NCI-H2081 (cell line): ENCODE measurements at places on chromosomes 3 and 15.

DNA sequence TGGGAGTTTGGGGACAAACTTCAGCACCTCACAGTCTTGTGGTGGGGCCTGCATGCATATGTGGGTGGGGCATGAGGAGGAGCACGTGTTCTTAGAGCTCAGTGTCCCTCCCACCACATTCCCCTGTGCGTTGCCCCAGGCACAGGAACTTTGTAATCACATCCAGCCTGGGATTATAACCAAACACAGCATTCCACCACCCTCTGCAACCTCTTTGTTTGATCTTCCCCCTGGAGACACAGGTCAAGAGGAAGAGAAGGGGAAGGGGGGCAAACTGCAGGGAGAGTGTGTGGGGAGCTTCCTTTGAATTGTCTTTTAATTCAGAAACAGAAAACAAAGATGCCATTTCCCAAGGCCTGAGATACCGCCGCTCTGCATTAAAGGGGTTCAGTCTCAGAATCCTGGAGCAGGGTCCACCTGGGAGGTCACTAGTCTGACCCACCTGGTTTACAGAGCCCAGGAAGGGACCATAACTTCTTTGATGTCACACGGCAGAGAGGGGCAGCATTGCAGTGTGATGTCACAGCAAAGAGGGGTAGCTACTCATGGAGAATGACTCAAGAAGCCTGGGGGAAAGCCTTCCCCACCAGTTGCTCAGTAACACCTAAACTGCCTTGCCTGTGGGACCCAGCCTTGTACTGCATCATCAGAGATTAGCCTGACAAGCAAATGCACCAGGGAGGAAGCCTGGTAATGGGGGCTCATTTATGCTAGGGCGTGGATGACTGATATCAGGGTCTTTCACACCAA lies 106.3 kb upstream of the RNU6-1 start:
- DNase-seq = no peak

- no peak for DNase-seq
These were observed 28.5 kb downstream of the PTPRG start for GRCh38 chr3:61589856-61590255.

GRCh38 chr3:133532951-133533350 lies 40.5 kb upstream of the CDV3 start:
- no peak for DNase-seq

DNA sequence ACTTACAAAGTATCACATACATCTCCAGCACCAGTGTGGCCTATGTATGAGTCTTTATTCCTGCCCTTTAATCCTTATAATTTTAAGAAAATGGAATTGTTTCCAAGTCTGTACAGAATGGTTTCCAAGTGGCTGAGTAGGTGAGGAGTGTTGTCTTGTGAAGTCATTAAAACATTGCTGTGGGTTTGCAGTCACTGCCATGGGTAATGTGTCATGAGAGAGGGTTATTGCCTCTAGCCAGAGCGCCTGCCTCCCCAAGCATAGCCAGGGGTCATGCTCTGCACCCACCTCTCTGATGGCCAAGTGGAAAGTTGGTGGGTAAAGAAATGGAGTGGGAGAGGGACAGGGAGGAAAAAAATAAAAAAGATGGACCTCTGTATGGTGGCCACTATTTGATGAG lies 25.3 kb downstream of the TRAK1 start:
- no peak for DNase-seq

- no peak for DNase-seq
These were observed 10.9 kb downstream of the TTLL3 start for GRCh38 chr3:9820946-9821345.

DNA sequence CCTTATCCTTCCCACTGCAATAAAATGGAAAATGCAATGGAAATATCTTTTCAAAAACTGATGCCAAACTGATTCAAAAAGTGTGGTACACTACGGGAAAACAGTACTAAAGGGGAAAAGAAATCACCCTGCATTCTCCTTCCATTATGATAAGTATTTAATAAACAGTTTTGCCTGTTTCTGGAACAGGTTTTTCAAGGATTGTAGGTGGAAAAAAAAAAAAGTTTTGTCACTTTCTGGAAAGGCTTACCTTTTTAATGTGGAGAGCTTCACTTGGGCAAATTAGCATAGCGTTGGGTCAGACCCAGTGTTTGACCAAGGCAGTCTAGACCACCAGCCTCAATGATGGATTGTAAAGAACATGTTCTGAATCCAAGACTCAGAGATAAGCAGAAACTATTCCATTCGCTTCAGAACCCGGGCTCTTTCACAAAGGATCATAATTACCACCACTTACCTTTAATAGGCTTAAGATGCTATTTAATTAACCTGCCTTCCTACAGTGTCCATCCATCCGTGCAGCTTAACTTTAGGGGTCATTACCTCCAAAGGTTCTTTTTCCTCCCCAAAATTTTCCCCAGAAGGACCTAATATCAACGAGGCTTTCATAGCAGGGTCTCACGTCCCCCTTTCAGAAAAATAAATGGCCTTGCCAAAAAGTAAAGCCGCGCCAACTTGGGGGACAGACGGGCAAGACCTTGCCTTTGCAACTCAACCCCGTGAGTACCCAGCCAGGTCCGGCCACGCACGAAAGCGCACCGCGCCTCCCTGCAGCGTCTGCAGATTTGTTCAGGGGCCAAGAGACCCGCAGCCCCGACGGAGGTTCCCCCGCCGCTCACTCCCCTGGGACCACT lies 1.0 kb downstream of the DCBLD2 start:
- no peak for DNase-seq

DNA sequence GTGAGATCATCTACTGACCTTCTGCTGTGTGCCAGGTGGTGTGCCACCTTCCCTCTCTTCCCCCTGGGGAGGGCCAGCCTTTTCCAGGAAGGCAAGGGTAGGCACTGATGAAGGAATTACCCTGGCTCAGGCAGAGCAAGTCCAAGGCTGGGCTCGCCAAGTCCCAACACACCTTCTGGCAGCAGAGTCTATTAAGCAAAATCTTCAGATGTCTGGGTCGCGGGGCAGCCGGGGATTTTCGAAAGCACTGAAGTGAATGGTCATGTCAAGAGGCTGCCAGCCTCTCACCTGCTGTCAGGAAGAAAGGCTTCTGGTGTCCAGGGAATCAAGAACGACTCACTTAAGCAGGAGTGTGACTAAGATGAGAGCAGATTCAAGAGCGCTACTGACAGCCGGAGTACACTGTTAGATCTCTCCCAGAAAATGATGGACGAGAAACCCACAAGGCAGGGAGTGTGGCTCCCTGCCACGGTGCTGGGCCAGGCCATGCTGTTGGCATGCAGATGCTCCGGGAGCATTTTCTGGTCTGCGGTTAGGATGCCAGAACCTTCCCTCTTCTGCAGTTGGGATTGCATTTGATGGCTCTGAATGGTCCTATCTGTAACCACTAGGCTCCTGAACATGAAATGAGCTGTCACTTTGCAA lies 479.8 kb downstream of the SHQ1 start:
- DNase-seq = no peak

- DNase-seq = no peak
These were observed 7.9 kb upstream of the LMCD1 start for GRCh38 chr3:8493744-8494143.

- DNase-seq = no peak
These were observed 9.2 kb upstream of the NME9 start for GRCh38 chr3:138338811-138339210.

DNA sequence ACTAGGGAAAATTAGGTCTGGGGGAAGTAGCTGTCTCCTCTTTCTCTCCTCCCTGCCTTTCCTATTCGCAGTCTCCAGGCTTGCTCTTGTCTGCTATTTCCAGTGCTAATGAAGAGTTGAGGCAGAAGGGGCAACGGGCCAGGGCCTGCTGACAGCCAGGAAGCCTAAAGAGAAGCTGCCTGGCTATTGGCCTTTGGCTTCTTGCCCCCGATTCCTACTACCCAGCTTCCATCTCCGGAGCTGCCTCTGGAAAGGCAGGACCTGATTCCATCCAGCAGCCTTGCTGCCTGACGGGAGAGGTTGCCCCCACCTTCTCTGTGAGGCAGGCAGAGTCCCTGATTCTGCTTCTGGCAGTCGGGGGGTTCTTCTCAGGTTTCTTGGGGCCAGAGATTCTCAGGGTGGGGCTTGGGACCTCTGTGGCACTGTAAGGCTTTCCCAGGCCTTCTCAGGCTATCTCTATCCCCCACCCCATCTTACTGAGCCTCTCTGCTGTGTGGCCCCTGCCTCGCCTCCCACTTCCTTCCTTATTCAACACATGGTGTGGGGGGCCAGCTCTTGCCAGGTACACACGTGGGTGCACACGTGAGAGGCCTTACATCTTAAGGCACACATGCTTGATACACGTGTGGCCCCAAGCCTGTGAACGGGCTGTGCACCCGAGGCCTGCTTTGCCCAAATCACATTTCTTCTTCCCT lies 18.2 kb upstream of the JMJD7 start:
- DNase-seq = no peak

- no peak for DNase-seq
These were observed 87.7 kb downstream of the ATP10A start for GRCh38 chr15:25775317-25775912.

GRCh38 chr3:50658416-50658815 lies 16.3 kb upstream of the DOCK3 start:
- DNase-seq = no peak

- DNase-seq = no peak
These were observed 276.8 kb downstream of the ULK4 start for GRCh38 chr3:41684797-41685735.

GRCh38 chr3:56469141-56469540 lies 874 bp upstream of the ERC2 start:
- DNase-seq = no peak

DNA sequence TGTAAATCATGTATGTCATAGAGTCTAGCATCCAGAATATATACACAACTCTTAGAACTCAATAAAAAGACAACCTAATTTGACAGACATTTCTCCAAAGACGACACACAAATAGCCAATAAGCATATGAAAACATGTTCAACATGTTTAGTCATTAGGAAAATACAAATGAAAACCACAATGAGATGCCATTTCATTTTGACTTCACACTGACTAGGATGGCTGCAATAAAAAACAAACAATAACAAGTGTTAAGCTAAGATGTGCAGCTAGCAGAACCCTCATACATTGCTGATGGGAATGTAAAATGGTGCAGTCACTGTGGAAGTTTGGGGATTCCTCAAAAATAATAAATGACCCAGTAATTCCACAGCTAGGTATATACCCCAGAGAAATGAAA lies 16.4 kb downstream of the SPG11 start:
- no peak for DNase-seq

DNA sequence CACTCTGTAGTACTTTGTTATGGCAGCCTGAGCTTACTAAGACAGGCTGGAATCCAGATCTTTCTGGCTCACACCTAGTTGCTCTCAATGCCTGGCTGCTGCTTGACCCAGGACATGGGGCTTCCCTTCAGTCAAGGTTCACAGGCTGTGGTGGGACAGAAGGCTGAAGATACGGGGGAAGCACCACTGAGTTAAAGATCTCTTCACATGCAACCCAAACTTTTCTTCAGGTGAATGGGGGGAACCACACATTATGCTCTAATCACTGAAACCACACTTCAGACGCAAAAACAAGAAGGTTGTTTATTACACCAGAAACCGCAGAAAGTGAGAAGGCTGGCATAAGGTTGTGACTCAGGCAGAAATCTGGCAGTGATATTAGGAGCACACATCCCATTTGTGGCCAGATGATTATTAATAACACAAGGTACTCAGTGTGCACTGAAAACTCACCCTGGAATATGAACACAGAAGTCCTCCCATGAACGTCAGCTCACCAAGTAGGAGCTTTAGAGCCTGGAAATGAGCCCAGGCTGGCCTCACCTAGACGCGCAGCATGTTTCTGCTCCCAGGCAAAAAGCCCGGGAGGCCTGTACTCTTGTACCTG lies 230.5 kb upstream of the CHRNA7 start:
- DNase-seq = no peak

- DNase-seq = no peak
These were observed 57.9 kb downstream of the APBA2 start for GRCh38 chr15:28943611-28944230.

GRCh38 chr15:29071232-29071881 lies 185.6 kb downstream of the APBA2 start:
- DNase-seq = no peak

- DNase-seq = no peak
These were observed 37.7 kb downstream of the PDIA5 start for GRCh38 chr3:123104550-123104949.

DNA sequence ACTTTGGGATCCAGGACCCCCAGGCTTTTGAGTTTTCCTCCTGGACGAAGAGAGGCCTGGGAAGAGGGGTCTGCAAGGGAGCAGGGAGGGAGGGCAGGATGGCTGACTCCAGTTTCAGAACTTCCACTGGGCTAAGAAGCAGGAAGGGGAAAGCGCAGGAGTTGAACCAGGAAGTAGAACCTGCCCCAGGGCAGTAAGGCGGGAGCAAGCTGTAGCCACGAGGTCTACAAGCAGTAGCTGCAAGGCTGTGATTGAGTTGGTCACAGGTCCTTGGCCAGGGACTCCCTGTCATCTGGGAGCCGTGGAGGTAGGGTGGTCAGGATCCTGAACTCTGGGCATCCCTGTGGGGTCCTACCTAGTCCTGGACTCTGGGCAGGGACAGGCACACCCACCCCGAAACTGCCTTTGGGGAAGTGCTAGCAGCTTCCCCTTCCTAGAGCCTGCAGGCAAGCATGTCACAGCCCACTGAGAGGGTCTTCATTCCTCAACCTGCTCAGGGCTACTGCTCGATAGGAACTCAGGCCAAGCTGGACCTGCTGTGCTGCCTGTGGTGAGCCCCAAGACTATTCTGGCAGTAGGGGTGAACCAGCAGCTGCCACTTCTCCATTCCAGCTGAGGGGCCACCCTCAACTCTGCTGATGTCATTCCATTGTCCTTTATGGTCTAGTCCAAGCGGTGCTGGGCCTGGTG lies 5.8 kb upstream of the GNAI2 start:
- DNase-seq = no peak

GRCh38 chr3:193231201-193231600 lies 9.8 kb upstream of the PLAAT1 start:
- DNase-seq = no peak

- no peak for DNase-seq
These were observed 151.6 kb upstream of the SYNPR start for GRCh38 chr3:63126530-63126929.

DNA sequence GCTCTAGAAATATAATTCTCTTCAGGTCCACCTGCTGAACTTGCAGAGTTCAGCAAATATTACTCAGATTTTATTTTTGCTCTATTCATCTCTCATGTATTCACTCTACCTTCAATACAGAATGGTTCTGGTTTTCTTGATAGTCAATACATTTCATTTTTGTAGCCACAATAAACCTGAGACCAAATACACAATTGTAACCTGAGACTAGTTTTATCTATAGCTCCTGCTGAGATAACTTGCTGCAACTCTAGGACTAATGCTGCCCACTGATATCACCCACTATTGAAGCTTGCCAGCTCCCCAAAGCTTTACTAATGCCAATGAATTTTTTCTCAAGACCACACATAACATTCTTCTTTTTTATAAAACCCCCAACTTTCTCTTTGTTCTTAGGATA lies 229.3 kb downstream of the NSUN3 start:
- DNase-seq = no peak
